NCI-H1436 treated with DMSO at 0.1 percent for 48 hours (cell line): ENCODE measurements at places on chromosomes 6 and 20.
A peak's percentile ranks its signal among the peaks of the same experiment; 100 is the strongest.

- DNase-seq: no peak
Observed at GRCh38 chr6:7630792-7631191, 40.8 kb downstream of the SNRNP48 start.

DNA sequence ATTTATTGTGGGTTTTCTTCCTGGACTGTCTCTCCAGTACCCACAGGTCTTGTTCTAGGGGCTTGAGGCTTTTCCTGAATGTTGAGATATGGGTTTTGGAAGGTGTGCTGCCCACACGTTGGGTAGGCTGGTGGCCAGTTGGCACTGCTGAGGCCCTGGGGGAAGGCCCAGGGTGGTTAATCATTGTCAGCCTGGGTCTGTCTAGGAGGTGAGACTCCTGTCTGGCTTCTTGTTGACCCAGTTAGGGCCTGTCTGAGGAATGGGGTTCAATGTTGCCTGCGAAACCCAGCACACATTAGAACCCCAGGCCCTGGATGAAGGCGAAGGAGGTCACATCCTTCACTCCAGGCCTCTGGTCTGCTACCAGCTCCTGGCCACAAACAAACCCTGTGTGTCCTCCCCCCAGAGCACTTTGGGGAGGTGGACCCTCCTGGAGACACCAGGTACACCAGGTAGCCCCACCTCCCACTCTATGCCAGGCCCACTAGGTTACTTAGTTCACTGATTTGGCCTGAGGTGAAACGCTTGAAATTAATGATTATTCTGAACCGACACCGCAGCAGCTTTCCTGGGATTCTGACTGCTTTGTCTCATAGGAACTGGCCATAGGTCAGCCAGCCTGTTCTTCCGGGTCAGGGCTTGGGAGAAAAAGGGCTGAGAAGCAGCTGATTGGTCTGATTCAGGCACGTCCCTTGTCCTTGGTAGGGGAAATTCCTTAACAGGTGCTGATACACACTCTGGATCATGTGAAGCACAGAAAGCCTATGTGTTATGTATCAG is 15.2 kb downstream of the DNMT3B start:
- DNase-seq: no peak

DNA sequence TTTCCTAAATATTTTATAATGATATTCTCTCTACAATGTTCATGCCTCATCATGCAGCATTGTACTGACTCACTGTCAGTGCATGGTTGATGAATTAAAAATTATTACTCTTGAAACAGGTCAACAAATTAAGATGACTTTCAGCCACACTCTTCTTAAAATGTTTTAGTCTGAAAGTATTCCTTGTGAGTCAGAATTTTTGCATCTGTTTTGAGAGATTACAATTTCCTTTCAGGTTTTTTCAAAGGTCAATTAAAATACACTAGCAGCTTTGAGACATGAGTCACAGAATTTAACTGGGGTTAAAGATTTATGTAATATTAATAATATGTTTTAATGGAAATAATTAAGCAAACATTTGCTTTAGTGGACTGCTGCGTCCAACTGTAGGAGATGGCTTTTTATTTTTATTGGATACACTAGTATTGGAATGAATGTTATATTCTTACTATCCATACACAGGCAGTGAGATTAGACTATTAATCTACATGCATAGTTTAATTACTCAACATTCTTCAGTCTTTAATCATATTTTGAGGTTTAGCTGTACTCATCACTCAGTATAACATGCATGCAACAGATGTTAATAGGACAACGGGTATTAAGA is 9.7 kb downstream of the COL12A1 start:
- DNase-seq: no peak

DNA sequence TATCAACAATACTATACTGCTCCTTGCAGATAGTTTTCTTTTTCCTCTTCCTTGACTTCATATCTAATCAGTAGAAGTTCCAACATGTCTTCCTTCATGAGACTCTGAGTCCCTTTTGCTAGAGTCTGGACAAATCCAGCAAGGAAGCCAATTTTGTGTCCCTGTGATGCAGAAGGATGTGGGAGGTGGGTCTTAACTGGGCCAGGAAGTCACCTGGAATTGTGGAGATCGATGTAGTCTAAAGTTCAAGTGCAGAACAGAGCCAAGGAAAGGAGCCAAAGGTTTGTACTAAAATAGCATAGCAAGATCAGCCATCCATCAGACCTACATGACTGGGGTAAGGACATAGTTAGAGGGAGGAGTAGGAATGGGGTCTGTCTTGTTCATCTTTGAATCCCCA is 37.6 kb downstream of the SPTLC3 start:
- DNase-seq: no peak

DNA sequence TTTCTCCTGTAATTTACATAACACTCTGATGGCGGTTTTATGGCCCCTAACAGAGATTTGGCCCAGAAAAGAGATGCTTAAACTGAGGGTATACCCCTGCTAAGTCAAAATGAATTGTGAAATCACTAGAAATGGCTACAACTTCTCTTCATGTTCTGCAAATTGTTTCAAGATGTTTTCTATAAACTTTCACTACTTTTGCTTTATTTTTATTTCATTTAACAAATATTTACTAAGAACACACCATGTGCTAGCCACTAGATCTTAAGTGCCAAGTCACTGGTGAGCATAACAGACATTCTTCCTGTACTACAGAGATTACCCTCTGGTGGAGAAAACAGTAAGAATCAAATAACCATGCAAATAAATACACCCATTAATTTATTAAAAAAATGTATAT is 87.6 kb downstream of the KCNQ5 start:
- no peak for DNase-seq

GRCh38 chr6:6407071-6407741 is 86.7 kb upstream of the F13A1 start:
- DNase-seq: no peak

DNA sequence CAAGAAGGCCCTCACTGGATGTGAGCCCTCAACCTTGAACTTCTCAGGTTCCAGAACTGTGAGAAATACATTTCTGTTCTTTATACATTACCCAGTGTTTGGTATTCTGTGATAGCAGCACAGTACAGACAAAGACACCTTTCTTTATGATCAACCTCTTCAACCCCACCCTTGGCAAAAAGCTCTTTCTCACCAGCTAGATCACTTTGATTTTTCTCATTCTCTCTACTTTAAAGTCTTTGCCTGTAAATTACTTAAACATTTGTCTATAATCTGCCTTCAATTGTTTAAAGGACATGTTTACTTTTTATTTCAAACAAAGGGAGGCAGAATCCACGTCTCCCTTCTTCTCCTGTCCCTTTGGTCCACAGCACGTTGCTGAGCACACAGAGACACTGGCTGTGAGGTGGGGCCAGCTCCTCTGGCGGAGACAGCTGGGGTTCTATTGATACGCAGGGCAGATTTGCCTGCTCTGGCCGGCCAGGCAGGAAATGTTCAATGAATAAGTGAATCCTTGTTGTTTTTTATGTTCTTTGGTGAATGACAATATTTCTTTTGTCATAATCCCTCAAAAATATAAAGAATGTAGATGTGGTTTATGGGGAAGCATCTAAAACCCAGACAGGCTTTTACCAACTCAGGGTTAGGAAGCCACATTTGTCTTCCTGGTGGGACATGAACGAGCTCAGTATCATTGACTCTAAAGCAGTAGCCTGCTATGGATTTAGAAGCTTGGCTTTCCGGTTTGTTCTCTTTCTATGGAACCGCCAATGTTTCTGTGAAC is 52.9 kb downstream of the NEDD9 start:
- DNase-seq: no peak

GRCh38 chr20:38337561-38338140 is 8.6 kb upstream of the LBP start:
- no peak for DNase-seq

GRCh38 chr6:106866875-106867658 is 107.5 kb downstream of the CD24 start:
- DNase-seq: no peak

- DNase-seq: no peak
Observed at GRCh38 chr6:44041461-44042260, 85.6 kb downstream of the MRPL14 start.

- DNase-seq: no peak
Observed at GRCh38 chr20:53354314-53354713, 239.3 kb downstream of the ZNF217 start.

- no peak for DNase-seq
Observed at GRCh38 chr20:32966881-32967781, 37.1 kb downstream of the SUN5 start.

DNA sequence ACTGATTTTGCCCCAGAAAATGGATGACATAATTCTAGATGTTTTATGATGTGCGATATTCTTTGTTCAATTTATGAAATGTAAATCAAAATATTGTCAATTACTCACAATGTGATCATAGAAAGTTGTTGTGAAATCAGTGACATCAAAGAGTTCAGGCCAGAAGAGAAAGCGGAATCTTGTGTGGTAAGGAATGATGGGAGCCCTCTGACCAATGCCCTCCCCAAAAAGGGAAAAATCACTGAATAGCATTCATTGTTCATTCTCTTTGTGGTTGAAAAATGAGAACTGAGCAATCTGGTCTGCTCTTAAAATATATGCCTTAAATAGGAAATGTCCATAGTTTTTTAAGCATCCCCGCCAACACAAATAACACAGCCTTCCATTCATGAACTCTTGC is 247.1 kb upstream of the GRIK2 start:
- no peak for DNase-seq

DNA sequence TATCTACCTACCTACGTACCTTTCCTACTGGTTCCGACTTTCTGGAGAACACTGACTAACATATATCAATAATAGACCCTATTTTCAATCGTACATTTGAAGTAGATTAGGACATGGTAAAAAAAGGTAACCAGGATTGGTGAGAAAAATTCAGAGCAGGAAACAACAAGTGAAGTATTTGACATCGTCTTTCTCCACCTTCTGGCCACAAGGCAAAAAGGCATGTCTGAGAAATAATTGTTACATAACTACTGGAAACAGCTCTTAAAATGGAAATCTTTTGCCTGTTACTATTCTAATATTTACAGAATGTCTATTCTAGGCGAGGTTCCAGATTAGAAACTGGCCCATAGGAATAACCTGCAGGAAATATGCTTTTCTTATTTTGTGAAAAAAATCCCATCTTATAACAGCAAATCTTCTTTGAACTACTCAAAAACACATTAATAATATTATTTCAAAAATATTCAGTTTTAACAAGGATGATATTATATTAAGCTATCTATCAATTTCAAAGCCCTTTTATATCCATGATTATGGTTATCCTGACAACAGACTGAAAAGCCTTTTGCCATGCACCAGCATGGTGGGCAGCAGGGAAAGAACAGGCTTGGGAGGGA is 80.8 kb downstream of the RCAN2 start:
- peak; percentile 5 for DNase-seq

DNA sequence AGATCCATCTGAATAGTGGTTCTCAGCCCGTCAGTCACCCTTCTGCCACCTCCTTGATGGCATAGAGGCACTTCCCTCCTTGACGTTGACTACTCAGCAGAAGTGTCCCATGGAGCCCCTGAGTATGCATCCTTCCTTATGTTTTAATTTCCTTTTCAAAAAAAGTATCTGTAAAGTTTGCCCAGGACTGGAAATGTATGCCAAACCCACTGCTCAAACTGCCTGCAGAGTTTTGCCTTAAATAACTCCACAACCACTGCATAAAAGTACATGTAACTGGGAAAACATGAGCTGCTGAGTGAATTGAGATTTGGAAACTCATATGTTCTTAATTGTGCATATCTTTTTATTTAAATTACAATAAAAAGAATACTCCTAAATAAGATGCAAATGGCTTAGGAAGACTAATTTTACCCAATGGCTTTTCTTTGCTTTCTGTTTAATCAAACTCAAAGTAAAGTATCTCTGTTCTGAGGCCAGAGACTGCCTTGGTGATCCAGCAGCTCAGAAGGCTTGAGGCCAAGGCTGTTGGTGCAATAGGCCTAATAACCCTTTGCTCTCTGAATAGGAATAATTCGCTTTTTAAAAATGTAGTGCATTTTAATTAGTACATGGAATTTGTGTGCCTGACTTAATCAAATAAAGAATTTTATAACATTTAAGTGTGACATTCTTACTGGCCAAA is 90.4 kb downstream of the FNDC1 start:
- no peak for DNase-seq

DNA sequence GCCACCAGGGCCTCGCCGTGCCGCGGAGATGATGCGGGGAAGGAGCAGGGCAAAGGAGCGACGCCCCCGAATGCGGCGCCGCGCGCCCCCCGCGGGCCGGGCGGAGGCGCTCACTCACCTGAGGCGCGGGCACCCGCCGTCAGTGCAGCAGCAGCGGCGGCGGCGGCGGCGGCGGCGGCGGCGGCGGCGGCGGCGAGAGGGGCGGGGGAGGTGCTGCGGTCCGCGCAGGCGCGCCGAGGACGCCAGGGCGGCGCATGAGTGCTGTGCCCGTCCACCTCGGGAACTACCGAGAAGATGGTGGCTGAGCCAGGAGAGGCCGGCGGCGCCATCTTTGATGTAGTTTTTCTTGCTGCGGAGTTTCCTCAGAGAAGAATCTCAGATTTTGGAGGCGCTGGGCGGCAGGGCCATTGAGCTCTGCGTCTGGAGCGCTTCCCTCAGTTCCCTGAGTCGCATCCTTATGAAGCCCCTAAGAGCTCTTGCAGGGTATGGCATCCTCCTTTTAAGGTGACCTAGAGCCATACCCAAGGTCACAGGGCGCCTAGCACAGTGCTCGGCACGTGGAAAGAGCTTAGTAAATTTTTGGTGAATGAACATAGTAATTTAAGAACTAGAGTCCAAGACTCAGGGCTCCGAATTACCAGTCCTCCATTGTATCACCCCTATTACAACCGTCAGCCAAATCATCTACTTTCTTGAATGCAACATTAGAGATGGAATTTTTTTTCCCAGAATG is at the start of gene NDRG3:
NDRG3 (minus strand) TSS at position 164 of the 733 bp plus-strand sequence. CDS start 24,355 bp downstream, outside the sequence.
- DNase-seq: peak; percentile 74

DNA sequence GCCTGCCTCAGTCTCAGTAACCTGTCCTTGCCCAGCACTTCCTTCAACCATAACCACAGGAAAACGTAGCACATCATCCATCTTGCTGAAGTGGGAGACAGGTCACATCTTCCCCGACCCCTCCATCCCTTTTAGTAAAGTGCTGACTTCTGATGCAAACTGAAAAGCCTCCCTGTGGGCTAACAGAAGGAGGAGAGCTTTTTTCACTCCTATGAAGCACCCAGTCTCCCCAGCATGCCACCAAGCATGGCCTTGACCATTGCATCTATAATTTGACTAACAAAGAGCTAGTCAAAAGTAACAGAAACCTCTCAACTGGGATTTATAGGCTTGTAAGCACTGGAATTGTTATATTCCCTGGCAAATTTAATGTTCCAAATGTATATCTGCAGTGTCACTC is 288.9 kb upstream of the IRAK1BP1 start:
- no peak for DNase-seq

- no peak for DNase-seq
Observed at GRCh38 chr20:45817376-45818194, 5.1 kb downstream of the UBE2C start.
